ENCODE measurements at places on chromosomes 4 and X.

DNA sequence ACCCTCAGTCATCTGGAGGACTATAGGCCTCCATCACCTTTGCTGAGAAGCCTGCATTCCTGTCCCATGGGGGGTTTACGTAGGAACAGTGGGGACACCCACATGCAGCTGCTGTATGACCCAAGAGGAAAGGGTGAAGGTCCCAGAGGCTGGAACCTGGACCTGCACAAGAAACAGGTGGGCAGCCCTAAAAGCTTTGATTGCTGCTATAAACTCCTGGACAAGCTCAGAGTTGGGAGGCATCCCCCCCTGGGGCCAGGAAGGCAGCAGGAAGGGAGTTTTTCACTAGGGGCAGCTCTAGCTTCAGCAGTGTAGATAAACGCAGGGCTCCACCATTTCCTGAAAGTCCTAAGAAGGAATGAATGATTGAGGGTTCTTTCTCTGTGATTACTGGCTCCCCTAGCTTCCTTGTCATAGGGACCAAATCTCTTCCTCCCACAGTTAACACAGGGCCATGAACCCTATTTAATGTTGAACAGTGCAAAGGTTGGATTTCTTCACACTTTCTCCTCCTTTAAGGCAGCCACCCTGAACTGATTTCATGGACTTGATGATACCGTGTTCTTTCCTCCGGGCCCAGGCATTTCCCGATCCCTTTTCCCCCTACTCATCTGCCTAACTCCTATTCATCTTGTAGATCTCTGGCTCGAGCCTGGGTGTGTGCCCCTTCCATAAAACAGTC lies 84.2 kb downstream of the CHRNA9 start:
- no peak for DNase-seq

DNA sequence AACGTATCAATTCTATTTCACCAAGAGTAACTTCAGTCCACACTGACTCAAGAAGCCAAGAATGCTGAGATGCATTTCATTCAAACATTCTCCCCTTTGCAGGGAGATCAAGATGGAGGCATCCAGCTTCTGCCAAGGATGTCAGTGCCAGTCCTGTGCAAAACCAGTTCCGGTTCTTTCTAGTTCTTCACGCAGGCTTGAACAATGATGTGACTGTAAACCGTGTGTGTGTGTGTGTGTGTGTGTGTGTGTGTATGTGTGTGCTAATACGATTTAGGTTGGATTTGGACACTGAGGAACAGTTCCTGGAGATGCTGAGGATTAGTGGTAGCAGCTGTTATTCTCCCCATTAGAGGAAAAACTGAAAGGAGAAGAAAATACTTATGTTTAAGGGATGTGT lies at the start of gene REELD1:
REELD1 (plus strand) TSS at position 301 of the 400 bp plus-strand sequence. CDS start 2,415 bp downstream, outside the sequence.
- no peak for DNase-seq

GRCh38 chrX:150334981-150335380 lies 28.1 kb upstream of the MAMLD1 start:
- DNase-seq = no peak

- DNase-seq = no peak
Observed at GRCh38 chr4:116055857-116056827, 942.7 kb upstream of the NDST4 start.

- no peak for DNase-seq
Observed at GRCh38 chrX:12241026-12241425, 102.8 kb downstream of the FRMPD4 start.

DNA sequence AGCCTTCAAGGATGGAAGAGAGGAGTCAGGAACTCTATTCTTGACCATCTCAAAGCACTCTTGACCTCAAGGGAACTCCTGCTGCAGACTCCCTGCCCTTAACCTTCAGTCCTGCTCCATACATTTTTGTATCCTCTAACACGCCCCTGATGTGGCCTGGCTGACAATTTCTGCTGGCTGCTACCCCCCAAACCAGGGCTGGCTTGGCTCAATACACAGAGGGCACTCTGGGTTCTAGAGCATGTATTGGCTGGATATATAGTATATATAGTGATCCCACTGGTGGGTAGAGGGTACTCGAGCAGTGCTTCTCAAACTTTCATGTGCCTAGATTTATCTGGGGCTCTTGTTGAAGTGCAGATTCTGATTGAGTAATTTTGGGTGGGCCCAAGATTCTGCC lies 101.9 kb downstream of the SMIM20 start:
- DNase-seq = no peak

DNA sequence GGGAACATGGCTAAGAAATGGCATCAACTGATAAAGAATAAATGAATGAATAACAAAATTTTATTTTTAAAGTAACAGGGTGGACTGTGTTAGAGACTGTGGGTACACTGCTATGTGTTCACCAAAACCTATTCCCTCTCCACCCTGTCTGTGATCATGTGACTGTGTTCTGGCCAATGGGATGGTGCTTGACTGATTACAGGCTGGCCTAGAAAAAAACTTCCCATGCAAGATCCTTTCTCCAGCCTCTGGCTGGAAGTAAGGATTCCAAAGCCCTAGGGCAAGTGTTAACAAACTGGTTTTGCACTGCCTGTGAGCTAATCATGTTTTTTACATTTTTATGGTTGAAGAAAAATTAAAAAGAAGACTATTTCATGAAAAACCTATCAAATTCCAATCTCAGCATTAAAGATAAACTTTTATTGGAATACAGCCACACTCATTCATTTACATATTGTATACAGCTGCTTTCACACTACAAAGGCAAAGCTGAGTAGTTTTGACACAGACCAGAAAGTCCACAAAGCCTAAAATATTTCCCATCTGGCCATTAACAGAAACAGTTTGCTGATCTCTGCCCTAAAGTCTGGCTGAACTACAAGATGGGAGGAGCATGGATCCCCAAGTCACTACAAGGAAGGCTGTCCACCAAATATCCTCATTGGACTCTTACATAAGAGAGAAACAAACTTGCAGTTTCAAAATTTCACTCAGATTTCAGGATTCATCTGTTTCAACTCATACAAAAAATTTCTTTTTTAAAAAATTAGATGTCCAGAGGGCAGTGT lies 133.2 kb downstream of the ARHGAP6 start:
- no peak for DNase-seq

DNA sequence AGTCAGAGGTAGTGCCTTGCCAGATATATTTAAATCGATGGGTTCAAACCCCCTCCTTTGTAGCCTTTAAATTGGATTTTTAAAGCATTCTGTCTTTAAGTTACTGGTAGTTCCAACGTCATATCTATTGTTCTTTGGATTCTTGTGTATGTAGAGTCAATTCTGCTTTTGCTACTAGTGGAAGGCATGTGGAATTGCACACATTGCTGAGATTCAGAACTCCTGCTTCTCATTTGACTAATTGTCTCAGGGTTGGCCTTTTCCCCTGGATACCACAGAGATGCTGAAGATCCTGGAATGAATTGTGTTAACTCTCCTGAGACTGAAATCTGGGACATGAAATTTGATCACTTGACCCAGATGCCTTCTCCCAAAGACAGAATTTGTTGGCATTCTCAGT lies 328.3 kb upstream of the RPS6KA3 start:
- DNase-seq = no peak

GRCh38 chr4:109915385-109916026 lies 2.8 kb downstream of the EGF start:
- DNase-seq = no peak

DNA sequence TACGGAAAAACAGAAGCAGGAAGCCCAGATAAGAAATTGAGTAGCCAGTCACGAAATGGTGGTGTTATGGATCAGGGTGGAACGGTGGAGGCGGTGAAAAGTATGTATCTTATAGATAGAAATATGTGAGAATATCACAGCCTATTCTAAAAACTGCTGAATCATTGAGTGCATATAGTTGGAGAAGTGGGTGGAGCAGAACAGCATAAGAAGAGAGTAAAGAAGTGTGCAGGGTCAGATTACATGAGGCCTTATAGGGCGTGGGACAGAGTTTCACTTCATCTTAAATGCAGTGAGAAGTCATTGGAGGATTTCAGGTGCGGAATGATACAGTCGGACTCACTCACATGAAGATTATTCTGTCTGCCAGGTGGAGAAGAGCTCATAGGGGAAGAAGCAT lies 293.1 kb downstream of the TRIML1 start:
- no peak for DNase-seq

- no peak for DNase-seq
Observed at GRCh38 chr4:8523766-8524165, 56.4 kb upstream of the GPR78 start.

DNA sequence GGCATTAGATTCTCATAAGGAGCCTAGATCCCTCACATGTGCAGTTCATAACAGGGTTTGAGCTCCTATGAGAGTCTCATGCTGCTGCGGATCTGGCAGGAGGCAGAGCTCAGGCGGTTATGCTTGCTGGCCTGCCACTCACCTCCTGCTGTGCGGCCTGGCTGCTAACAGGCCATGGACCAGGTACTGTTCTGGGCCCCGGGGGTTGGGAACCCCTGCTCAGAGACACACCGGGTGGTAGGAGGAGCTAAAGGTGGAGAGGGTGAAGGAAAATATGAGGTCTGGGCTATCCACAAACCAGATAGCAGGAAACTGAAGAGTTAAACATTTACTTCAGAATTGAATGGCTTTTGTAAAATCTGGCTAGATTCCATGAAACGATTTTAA lies 5.9 kb upstream of the F11 start:
- DNase-seq = no peak

DNA sequence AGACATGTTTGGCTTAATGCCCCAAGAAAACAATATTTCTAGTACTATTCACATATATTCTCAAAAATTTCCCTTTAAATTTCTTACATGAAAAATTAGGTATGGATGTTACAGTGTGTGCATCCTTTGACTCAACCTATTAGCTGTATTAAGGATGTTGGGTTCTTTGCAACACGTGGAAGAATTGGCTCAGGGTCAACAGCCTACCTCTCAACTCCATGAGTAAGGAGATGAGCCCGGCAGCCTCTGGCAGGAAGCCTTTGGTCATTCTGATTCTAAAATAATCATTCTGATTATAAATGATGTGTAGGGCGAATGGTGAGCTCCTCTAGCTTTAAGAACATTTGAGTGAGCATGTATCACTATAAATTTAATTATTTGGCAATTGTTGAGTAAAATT lies 148.0 kb upstream of the WDFY3 start:
- DNase-seq = no peak

GRCh38 chrX:10524578-10524977 lies 95.8 kb downstream of the MID1 start:
- no peak for DNase-seq

- no peak for DNase-seq
Observed at GRCh38 chr4:687048-687970, 1.6 kb downstream of the SLC49A3 start.

- no peak for DNase-seq
Observed at GRCh38 chr4:152316969-152317368, 218.9 kb downstream of the FBXW7 start.

- DNase-seq = no peak
Observed at GRCh38 chrX:104343428-104344129, 88.8 kb upstream of the ESX1 start.

GRCh38 chrX:24870143-24870542 lies 145.6 kb downstream of the ARX start:
- DNase-seq = no peak

DNA sequence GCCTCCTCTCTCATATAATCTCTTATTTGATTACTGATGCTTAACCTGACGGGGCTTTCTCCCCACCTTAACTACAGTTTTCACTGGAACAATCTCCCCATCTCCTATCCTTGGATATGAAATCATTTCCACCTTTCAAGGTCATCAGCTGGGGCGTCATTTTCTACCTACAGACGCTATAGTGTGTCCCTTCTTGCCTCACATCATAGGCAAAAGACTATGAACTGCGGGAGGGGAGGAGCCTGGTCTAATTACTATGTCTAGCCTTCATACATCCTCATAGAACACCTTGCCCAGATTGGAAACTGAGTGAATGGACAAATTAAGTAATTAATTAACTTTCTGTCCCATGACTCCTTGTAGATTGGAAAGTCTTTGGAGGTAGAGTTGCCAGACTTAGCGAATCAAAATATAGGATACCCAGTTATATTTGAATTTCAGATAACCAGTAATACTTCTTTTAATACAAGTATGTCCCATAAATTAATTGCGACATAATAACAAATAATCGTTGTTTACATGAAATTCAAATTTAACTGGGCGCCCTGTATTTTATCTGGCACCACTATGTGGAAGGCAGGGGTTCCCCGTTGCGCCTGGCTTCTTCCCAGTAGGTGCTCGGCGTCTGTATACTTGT lies 752 bp upstream of the ATP6AP2 start:
- DNase-seq = no peak

DNA sequence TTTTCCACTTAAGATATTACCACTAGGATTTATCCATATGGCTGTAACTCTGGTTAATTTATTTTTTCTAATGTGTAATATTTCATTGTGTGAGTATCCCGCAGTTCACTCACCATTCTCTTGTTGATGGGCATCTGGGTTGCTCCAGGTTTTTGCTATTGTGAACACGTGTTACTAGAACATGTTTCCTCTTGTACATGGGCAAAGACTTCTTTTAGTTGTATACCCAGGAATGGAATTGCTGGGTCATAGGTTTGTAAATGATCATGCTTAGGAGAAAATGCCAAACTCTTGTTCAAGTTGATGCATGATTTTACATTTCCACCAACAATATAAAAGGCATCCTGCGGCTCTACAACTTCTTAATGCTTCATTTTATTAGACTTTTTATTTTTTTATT lies 26.8 kb downstream of the SYNPO2 start:
- DNase-seq = no peak

GRCh38 chrX:18255059-18255458 lies 34.4 kb upstream of the BEND2 start:
- no peak for DNase-seq

DNA sequence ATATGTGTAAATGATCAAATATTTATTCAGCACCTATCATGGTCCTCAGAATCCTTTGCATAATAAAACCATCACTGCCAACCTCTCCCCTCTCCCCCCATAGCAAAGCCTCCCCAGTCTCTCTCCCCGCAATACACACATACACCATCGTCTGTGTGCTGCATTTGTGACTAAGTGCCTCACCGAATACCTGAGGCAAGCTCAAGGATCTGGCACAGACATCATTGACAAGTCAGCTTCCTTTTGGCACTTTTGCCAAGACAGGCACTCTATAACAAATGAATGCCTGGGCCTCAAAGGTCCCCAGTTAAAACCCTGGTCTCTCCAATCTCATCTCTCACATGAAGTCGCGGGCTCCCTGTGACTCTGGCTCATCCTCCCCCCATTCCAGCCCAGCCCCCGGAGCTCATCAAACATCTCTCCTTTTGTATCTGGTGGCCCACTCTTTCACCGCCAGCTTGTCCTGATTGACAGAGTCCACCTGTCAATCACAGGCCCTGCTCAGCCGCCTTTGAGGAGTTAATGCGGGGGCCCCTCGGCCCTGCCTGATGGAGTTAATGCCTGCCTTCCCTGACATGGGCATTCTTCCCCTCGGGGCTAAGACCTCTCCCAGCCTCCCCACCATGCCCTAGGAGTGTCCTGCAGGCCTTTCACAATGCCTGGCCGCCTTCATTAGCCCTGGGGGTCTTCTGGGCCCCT lies 135.8 kb upstream of the ATP6AP2 start:
- no peak for DNase-seq

- no peak for DNase-seq
Observed at GRCh38 chrX:9476810-9477575, 12.1 kb downstream of the TBL1X start.

- no peak for DNase-seq
Observed at GRCh38 chr4:11620861-11621260, 192.2 kb upstream of the HS3ST1 start.

GRCh38 chrX:115449742-115450141 lies 111.2 kb upstream of the PLS3 start:
- no peak for DNase-seq
